ENCODE measurements at places on chromosomes 4 and X.

- no peak for DNase-seq
Measured at GRCh38 chr4:95857761-95858160, 17.9 kb downstream of the PDHA2 start.

GRCh38 chr4:38383646-38384121 lies 280.3 kb upstream of the KLF3 start:
- DNase-seq: peak; percentile 59

DNA sequence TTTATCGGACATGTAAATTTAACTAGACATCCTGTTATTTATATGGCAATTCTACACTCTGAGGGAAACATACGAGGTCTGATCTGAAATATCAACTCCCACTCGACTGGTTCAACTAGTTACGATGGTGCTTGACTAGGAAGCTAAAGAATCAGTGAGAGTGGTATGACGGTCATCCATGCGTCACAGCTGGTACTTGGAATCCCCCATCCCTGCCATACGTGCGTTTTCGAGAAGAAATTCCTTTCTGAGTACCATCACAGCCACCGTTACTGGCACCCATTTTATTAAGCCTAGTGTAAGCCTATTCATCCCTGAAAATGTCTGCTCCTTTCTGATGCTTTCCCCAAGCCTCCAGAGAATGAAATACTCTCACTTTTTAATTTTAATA lies 695 bp upstream of the PIGA start:
- peak; percentile 70 for DNase-seq

DNA sequence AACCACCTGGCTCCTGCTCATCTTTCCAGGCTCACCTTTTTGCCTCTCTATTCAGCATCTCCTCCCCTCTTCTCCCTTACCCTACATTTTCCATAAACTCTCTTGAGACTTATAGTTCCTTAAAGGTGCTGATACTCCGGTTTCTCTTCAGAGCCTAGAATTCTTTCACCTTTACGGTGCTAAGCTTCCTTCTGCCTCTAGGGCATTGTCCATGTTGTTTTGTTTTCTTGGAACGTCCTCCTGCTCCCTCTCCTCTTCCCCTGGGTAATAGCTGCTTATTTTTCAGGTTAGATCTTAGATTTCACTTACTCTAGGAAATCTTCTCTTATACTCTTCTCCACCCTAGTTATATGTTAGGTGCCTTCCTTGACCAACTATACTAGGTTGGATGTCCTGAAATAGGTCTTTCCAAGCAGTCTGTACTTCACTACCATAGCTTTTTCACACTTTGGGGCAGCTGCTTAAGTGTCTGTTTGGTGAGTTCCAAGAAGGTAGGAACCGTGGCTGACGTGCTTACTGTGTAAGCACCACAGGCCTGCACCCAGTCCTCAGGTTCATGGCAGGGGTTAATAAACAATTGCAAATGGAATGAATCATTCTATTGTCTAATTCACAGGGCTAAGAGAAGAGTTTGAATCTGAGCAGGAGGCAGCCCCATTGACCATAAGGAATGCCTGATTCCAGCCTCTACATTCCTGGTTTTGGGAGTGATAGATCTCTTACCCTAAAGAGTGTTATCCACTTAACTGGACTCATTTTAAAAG lies 227.5 kb downstream of the MGST2 start:
- peak; percentile 31 for DNase-seq

- peak; percentile 82 for DNase-seq
Measured at GRCh38 chrX:9342561-9343051, 122.3 kb upstream of the TBL1X start.

GRCh38 chr4:96698831-96699230 lies 858.9 kb downstream of the PDHA2 start:
- no peak for DNase-seq

- DNase-seq: no peak
Measured at GRCh38 chr4:42747971-42748370, 91.1 kb upstream of the ATP8A1 start.

DNA sequence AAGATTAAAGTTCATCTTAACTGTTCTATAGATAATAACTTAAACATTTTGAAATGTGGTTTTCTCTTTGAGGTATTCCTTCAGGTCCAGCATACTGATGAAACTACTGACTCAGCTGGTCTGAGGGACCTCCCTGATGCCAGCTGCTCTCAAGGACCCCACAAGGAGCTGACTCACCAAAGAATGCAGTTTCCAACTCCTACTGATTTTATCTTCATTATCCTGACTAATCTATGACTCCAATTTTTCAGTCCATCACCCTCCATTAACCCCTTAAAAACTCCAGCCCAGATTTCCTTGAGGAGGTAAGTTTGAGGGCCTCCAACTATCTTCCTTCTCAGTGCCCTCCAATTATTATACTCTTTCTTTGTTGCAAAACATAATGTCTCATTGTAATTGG lies 1.4 kb upstream of the UGT2B4 start:
- DNase-seq: peak; percentile 65

DNA sequence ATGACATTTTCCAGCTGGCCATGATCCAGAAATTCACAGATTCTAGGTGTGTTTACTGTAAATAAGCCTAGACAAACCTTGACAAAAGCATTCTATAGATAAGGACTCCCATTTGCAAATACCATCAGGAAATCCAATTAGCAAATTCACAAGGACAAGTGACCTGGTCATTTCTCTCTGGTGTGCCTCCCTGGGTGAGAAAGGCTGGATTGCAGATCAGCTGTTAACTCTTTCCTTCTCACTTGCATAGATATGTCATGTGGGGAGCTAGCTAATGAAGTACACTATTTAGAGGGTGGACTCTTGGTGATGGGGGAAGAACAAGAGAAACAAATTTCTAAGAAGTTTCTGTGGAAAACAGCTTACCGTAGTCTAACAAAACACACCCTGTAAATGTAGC lies 58.9 kb downstream of the MOSPD2 start:
- DNase-seq: no peak

- DNase-seq: peak; percentile 55
Measured at GRCh38 chrX:9141496-9141895, 107.6 kb upstream of the FAM9B start.

- DNase-seq: no peak
Measured at GRCh38 chrX:151227627-151228026, 51.2 kb downstream of the GPR50 start.

DNA sequence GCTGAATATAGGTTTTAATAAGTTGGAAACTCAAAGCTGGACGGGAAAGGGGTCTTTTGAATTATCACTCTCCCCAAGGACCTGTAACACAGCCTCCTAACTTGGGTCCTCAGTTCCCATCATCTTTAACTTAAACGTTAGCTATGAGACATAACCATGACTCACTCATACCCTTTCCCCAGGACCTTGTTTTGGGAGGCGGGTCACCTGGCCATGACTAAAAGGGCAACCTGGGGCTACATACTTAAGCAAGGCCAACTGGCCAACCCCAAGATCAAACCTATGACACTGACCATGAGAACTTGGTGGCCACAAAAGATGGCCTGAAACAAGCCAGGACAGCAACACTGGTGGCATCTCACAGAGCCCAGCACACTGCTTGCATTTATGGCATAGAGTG lies 89.0 kb downstream of the SH3KBP1 start:
- DNase-seq: no peak

DNA sequence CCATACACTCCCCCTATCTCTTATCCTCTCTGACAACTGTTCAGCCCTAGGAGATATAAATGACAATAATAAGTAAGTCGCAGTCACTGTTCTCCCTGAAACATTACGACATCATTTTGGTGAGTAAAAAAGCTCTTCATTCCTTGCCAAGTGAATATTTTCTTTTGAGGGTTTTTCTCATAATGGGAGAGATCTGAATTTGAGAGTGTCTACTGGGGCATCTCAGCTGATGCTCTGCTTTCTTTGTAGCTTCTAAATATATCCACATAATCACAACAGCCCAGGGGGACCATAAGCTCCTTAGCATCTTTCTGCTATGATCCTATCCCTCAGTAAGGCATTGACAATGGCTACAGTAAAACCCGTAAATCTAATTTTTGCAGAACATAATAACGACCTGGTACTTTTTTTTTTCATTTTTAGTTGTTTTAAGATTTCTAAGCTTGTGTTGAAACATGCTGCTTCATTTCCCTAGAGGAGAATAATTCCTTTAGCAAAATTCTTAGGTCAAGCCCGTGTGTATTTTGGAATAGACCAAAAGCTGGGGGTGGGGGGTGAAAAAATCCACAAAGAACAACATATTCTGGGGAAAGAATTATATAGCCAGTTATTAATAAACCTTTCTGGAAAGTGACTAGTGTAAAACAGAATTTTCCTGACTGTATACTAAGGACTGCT lies 78.1 kb upstream of the GPM6B start:
- DNase-seq: peak; percentile 68

GRCh38 chr4:151887816-151888180 lies 127.0 kb upstream of the GATB start:
- DNase-seq: no peak

DNA sequence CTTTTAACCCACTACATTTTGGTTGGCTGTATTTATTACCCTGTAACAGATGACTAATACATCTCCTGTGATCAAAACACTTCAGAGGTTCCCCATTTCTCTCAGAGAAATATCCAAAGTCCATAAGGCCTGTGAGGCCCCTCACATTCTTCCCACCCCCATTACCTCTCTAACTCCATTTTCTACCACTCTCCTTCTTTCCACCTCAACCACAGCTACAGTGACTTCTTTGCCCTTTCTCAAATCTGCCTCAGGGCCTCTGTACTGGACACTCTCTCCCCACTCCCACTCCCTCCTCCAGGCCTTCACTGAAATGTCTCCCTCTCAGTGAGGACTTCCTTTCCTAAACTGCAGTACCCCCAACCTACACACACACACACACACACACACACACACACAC lies 8.4 kb upstream of the TMEM144 start:
- DNase-seq: no peak

DNA sequence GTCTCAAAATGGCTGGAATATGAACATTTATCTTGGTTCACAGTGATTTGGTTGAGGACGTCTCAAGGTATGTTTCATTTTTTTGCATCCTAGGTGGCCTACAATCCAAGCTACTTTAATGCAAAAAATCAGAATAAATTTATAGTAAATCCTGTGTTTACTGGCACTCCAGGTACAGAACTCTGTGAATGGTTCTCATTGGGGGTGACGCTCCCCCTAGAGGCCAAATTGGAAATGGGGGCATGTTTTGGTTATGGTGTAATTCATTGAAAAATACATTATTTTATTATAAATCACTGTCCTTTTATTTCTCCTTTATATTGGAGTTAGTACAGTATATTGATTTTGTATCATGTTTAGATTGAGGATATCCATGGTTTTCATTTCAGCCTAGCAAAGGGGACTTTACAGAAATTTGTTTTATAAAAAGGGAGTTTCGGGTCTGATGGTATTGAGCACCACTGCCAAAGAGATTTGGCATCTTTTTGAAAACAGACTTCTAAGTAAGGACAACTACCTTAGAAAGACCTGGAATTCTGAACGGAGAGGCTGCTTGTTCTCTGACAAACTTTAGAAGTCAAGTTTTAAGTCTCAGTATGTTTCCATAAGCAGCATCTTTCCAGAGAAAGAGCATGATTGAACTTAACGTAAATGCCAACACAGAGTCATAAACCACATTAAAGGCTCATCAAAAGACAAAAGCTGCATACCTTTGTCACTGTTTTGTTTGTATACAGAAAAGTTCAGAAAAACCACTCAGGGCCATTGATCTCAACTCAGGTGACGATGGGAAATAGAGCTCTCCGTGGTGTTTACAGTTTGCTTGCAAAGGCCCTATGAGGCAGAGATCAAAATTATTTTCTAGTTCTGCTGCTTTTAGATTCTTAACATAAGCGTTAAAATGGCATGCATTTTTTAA lies 19.4 kb downstream of the MTM1 start:
- peak; percentile 46 for DNase-seq

- no peak for DNase-seq
Measured at GRCh38 chr4:7287918-7288280, 95.6 kb downstream of the SORCS2 start.

- no peak for DNase-seq
Measured at GRCh38 chr4:189302719-189303118, 638.0 kb upstream of the FRG1 start.

DNA sequence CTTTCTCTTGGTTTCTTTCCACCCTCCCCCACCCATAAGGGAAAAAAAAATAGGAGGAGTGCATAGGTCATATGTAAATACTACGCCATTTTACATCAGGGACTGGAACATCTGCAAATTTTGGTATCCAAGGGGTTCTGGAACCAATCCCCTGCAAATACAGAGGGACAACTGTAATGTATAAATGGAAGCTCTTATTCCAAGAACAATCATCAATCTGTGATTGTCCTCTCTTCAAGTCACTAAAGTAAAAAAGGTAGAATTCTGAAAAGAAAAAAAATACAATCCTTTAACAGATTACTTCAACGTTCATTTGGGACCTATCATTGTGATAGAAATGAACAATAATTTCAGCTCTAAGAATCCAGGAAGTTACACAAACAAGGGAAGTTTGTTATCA lies 13.6 kb downstream of the PPA2 start:
- no peak for DNase-seq

DNA sequence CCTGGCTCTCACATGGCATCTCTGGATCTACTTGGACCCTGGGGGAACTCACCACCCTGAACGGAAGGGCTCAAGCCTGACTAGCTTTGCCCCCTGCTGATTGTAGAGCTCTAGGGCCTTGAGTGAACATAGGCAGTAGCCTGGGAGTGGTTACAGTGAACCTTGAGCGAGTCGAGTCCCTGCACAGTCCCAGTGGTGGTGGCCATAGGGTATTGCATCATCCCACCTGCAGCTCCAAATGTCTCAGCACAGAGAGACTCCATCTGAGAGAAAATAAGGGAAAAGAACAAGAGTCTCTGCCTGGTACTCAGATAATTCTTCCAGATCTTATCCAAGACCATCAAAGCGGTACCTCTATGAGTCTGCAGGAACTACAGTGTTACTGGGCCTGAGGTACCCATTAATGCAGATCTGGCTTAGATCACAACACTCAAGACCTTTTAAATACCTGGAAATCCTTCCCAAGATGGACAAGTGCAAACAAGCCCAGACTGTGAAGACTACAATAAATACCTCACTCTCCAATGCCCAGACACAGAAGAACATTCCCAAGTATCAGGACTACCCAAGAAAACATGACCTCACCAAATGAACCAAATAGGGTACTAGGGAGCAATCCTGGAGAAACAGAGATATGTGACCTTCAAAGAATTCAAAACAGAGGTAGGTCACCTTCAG lies 167.5 kb upstream of the TET2 start:
- DNase-seq: no peak

DNA sequence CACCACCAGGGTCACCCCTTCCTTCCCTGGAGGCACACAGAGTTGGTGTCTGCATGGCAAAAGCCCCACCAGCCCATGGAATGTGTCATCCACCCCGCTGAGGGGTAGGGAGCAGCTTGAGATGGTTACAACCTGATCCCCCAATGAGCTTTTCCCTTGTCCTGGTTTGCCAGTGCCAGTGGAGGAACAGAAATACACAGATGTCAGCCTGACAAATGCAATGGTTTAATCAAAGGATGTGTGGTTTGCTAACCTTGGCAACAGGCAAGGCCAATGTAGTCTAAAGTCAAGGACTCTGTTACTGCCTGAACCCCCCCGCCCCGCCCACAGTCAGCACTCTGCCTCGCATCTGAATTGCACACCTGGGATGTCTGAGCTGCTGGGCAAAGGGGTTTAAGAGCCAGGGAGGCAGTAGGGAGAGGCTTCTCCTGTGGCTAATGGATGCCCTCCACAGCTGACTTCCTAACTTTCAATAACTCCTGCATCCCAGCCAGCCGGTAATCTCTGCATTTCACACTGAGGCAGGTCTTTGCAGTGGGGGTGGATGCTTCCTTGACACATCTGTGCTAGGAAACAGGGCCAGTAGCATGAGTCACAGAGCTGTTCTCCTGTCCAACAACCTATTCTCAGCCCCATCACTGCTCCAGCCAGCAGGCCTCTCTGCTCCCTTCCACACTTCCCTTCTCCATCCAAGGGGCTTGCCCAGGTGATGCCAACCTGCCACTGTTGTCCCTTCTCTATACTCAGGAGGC lies 137.5 kb downstream of the AMMECR1 start:
- peak; percentile 81 for DNase-seq

Data from fibroblast of the aortic adventitia (primary cell).